ENCODE measurements at places on chromosomes 11 and 22.

GRCh38 chr22:29030618-29031226 lies 30.9 kb downstream of the C22orf31 start:
- peak; percentile 80 for DNase-seq

GRCh38 chr11:121914508-121915059 lies 201.4 kb downstream of the BLID start:
- DNase-seq = no peak

GRCh38 chr11:100687054-100687629 lies at the start of gene ARHGAP42:
Gene ARHGAP42 (plus strand): TSS chr11:100687288. CDS start chr11:100687679, 391 bp downstream.
- peak; percentile 69 for DNase-seq

GRCh38 chr11:86184728-86185380 lies 59.7 kb upstream of the EED start:
- DNase-seq = no peak

DNA sequence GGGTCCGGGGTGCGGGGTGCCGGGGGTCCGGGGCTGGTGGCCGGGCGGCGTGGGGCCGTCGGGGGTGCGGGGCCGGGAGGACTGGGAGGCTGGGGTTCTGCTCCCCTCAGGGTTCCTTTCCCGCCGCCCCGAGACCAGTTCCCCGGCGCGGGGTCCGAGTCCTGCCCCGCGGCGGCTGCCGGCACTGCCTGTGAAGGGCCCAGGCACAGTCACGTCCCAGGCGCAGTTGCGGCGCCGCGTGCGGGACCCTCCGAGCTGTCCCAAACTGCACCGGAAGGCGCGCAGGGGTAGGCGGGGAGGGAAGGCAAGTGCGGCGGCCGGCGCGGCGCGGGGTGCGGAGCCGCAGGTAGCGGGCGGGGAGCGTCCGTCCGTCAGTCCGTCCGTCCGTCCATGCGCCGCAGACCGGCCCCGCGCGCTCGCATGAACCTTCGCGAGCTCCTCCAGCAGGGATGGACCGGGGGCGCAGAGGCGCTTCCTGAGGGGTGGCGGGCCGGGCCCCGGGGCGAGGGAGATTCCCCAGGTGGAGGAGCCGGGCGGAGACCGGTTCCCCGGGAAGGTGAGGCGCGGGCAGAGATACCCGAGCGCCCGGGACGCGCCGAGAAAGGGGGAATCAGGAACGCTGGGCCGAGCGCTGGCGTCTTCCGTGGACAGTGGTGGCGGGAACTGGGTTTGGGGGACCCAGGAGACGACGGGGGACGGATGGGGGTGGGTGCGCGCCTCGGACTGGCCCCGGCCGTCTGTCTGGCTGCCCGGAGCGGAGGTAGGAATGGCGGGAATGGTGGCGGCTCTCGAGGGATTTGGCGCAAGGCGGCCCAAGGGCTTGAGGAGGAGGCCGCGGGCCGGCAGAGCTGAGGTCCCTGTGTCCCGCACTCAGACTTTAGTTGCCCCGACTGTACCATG lies 3.1 kb upstream of the ADORA2A start:
- no peak for DNase-seq

GRCh38 chr22:23227380-23227779 lies 47.1 kb downstream of the BCR start:
- no peak for DNase-seq

GRCh38 chr11:69201764-69202370 lies 46.1 kb downstream of the SMIM38 start:
- no peak for DNase-seq

DNA sequence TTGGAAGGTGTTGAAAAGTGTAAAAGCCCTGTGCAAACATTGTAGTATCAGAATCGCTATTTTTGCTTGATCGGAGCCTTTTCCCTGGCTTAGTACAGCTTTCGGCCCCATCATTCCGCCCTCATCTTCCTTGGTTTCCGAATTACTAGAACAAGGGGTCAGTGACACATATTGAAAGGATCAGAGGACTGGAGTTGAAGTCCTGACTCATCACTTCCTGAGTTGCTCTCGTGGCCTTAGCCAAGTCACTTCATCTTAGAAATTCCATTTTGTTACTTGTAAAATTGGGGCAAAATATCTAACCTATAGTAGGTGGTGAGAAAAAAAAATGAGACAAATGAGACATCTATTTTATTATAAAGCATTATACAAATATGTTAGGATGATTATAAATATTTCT lies 375.0 kb downstream of the NTM start:
- DNase-seq = peak; percentile 74

GRCh38 chr22:29259253-29259899 lies 8.4 kb downstream of the RHBDD3 start:
- DNase-seq = no peak

GRCh38 chr22:33958741-33959140 lies 38.5 kb upstream of the LARGE1 start:
- DNase-seq = no peak

DNA sequence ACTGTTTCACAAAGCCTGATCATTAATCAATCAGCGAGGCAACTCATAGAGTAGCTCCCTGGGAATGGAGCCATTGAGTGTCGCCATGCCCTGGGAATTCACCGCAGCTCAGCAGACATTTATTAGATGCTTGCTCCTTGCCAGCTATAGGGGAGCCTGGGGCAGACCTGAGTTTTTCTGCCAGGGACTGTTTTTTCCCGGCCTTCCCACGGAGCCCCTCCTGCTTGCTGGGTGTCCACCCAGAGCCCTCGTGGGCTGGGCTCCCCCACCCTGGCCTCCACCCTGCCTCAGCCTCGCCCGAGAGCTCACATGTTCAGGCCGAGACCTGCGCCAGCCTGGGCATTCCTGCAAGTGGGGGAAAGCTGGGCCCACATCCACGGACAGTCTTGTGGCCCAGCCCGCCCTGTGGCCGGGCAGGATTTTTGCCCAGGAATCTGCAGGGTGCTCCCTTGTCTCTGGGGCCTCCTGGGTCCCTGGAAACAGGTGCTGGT lies 64.9 kb downstream of the SMIM38 start:
- DNase-seq = no peak

GRCh38 chr22:24905909-24906308 lies 40.6 kb downstream of the LHFPL7 start:
- DNase-seq = no peak

- DNase-seq = no peak
These were observed 108.2 kb upstream of the OR4B1 start for GRCh38 chr11:48108231-48109045.

DNA sequence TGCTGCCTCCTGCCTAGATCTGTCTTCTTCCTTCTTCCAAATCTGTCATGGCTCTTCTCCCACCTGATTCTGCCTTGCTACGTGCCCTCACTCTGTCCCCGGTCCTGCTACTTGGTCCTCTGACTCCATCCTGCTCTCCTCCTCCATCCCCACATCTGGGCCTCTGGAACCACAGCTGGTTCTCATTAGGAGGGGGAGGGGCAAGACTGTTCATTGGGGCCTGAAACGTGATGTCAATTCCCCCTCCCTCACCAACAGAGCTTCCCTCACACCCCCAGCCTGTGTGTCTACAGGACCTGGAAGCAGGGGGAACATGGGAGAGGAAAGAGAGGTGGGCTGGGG lies 9.1 kb downstream of the DCHS1 start:
- DNase-seq = peak; percentile 86

DNA sequence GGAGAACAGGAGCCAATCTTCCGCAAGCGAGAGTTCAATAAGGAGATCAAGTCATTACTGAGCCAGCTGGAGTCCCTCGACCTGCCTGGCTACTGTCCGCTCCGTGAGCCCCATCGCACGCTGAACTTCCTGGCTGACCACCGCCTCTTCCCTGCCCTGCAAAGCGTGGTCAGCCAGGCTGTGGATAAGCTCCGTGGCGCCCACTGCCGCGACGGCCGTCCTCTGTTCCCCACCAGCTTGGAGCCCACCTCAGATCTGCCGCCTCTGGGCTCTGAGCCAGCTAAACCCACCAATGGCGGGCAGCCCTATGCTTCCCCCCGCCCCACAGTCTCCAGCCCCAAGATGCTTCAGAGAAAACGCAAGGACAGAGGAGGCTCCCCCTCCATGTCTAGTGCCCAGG lies 2.3 kb downstream of the CCDC116 start:
- DNase-seq = no peak

DNA sequence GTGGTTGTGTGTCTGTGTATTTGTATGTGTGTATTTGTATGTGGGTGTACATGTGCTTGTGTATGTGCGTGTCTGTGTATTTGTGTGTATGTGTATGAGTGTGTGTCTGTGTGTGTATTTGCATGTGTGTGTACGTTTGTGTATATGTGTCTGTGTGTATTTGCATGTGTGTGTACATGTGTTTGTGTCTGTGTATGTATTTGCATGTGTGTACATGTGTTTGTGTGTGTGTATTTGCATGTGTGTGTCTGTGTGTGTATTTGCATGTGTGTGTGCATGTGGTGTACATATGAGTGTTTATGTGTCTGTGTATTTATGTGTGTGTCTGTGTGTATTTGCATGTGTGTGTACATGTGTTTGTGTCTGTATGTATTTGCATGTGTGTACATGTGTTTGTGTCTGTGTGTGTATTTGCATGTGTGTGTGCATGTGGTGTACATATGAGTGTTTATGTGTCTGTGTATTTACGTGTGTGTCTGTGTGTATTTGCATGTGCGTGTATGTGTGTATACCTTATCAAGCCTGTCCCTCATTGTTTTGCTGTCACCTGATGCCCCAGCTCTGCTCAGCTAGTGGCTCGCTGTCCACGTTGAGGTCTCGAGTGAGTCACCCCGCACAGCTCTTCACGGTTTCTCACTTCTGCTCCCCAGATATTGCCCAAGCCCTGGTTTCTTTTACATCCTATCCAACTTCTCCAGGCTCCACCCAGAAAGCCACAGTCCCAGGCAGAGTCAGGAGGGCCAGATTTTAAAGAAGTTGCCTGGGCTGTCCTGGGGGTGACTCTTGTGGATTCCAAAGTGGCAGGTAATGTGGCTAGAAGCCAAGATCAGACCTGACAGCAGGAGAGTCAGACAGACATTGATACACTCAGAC lies 15.2 kb downstream of the MB start:
- DNase-seq = peak; percentile 66

DNA sequence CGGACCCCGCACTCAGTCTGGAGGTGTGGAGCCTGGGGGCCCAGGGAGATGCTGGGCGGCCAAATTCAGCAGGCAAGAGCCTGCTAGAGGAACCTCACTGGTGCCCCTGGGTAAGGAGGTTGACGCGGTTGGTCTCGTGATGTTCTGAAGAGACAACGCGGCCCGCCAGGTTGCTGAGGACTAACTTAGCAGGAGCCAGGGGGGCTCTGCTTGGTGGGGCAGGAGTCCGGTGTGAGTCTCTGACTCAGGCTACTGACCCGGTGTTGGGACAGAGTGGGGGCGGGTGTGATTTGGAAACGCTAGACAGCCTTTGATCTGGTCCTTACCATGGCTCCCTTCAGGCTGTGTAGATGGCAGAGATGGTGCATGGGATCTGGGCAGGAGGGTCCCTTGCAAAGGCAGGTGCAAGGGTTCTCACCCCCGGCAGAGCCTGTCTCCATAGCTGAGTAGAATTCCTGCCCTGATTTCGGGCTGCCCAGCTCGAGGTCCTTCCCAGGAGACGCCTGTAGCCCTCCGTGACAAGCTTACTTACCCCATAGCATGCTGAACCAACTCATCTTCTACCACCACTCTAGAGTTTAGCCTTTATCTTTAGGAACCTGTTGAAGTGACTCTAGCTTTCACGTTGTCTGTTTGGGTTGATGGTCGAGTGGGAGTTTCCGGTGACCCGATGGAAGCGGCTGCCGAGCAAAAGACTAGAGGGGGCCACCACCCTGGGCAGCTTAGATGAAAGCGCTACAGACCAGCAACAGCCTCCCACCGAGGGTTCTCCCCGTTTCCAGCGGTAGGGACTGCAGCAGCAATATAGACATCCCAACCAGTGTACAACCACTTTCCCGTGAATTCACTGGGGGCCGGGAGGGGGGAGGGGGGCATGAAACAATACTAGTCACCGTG lies 38.4 kb downstream of the KCNC1 start:
- DNase-seq = no peak

DNA sequence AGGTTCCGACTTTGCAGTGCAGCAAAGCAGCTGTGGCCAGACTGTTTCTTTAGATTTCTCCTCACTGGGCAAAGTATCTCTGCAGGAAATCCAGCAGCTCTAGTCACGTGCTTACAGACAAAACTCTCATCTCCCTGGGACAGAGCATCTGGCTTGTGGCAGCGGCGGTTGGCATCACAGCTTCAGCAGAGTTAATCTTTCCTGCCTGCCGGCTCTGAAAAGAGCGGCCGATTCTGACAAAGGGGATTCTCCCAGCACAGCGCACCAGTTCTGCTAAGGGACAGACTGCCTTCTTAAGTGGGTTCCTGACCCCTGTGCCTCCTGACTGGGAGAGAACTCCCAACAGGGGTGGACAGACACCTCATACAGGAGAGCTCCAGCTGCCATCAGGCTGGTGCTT lies 1357.3 kb upstream of the TENM4 start:
- no peak for DNase-seq

DNA sequence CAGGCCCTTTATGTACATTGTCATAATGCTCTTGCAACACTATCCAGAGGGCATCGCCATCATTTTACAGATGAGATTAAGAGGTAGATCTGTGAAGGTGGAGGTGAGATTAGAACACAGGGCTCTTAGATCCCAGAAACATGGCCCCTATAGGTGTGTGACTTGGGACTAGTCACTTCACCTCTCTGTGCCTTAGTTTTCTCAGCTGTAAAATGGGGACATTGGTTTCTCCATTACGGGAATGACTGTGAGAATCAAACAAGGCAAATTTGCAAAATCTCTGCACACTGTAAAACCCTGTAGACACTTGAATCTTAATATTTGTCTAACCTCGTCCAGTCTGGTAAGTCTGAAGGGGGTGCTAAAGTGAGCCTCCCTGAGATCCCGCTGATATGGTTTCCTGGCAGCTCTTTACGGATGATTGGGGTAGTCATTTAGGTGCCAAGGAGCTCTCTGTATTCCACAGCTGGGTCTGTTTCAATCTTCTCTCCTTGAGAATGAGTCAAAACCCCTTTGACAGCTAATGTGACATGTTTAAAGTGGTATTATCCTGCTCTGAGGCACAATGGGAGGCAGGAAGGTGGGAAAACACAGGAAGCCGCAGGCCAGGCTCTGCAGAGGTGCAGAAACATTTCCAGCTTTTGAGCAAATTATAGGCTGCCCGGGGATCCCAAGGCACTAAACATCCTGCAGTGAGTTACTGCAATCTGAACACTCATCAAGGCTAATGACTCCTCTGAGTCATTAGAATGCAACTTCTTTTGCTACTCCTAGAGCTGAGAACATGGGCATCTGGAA lies 140.8 kb downstream of the CCDC81 start:
- DNase-seq = peak; percentile 97
